AG08396 (cell line): ENCODE measurements at places on chromosomes 16 and 17.

- DNase-seq: peak; percentile 42
Measured at GRCh38 chr17:38352245-38353085, 821 bp downstream of the SOCS7 start.

DNA sequence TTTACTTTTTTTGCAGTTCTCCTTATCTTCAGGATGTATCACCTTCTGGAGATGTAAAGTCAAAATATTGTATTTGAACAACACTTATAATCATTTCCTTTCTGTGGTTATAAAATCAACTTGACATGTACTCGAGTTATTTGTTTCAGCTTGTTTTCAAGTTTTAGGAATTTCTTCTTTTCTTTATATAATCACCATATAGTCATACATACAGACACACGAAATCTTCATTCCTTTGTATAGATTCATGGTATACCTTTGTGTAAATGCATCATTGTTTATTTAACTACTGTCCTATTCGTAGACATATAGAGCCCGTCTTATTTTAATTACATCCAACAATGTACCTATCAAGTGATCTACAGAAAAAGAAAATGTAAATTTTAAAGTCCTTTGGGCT, 40.1 kb downstream of the CMC2 start:
- no peak for DNase-seq

- no peak for DNase-seq
Measured at GRCh38 chr17:80649200-80649644, 104.6 kb downstream of the RPTOR start.

- no peak for DNase-seq
Measured at GRCh38 chr17:82449883-82450356, 632 bp downstream of the CYBC1 start.

GRCh38 chr17:82495844-82496528, 23.5 kb upstream of the FOXK2 start:
- DNase-seq: no peak
